H4 (cell line): ENCODE measurements at places on chromosomes 5 and 9. TPM values are rescaled to one million over a fixed set of nuclear protein-coding genes. Genes with fewer than 3 reads are reported as not detected.

BARHL1 gene
- total RNA-seq, result not detected in 2 replicates

DNA sequence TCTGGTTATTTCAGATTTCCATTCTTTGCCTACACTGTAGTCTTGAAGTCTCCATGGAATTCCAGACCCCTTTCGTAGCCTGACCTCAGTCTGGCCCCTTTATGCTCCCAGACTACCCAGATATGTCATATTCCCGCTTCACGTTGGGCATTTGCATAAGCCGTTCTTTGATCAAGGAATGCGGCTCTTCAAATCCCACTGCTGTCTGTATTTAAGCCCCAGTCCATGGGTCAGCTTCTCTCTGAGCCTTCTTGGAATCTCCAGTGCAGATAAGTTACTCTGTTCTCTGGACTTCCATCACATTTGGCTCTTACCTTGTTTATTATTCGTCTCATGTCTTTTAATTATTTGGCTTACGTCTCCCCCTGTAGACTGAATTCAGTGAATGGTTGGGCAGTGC is 97.4 kb downstream of the PARP8 start:
- no peak for DNase-seq

ZNF483 gene
- 0.21 TPM in 1 of 2 replicates, not detected in the other for total RNA-seq

DNA sequence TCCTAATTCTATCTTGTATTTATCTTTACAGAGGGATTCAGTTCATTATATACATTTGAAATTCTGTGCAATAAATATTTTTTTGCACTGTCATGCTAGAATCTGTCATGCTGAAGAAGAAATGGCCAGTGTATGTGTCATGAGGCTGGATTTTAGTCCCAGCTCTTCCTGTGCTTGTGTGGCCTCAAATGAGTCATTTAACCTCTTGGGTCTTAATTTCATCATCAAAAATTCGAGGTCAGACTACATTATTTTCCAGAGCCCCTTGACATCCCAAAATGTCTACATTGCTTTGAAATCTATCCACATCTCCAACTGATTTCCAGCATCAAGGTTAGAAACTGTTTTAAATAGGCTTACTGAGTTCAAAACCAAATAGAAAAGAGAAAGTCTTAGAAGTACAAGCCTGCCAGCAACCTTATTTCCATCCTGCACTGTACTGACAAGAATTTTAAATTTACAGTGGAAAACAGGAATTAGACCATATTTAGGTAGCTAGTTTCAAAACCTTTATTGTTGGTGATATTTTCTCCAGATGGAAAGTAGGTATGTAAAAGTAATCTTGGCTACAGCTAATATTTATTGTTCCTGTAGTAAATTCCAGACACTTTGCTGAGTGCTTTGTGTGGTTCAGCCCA is 96.7 kb upstream of the MAMDC2 start:
- peak; percentile 86 for DNase-seq

DNA sequence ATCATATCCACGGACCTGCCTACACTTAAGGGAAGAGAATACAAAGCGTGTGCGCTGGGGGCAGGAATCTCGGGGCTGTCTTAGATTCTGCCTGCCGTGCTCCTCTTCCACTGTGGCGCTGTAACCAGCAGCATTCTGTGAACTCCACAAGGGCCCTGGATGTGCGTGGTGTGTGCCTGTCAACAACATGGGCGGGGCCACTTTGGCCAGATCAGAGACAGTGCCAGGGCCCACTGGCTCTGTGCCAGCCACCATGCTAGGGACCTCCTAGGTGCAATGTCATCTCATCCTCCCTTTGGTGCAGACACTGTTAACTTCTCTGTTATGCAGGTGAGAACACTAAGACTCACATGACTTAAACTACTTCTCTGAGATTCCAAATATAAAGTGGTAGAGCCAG is 113.7 kb downstream of the COL23A1 start:
- no peak for DNase-seq

NAIF1 gene
- 6.5 and 12.3 TPM in 2 replicates for total RNA-seq

LPCAT1 gene
- total RNA-seq, result 23.9 and 31.2 TPM in 2 replicates

GRCh38 chr5:178530526-178530925 is 59.7 kb downstream of the COL23A1 start:
- no peak for DNase-seq

NME5 gene
- total RNA-seq, result 2.6 and 5.6 TPM in 2 replicates

SPATA6L gene
- total RNA-seq, result not detected in 2 replicates

- DNase-seq, result peak; percentile 45
Observed at GRCh38 chr5:1151316-1151715, 39.5 kb upstream of the SLC12A7 start.

DNA sequence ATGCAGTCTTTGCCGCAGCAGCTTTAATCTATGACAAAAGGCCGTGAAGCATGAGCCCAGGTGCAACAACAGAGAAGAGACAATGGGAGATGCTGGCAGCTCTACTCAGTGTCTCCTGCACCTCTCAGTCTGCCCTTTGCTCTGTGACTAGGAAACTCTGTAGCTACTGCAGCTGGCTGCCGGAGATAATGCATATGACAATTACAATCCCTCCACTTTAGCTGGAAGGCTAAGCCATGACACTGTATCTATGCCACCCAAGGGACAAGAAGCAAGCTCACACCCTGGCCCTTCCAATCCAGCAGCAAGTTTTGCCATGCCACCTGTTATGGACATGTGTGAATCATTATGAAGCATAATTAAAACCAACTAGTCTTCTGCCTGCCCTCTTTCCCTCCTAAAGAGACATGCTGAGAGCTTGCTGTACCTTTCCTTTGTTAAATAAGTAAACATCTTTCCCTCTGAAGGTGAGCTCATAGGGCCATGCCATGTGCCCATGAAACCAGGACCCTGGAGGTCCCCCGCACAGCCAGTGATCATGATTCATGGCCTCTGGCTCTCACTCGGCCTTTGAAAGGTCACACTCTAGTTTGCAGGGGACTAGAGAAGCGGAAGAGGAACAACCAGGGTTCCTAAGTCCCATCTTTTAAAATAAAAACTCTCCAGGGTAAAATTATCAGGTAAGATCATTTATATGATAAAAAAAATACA is 219.4 kb downstream of the SPOCK1 start:
- DNase-seq, result no peak

IFNA2 gene
- total RNA-seq, result not detected in 2 replicates
